Occipital lobe (tissue), 3 donors: ENCODE measurements at places on chromosomes 16 and 17.

GRCh38 chr16:79770244-79771064 is 169.9 kb upstream of the MAF start:
- DNase-seq: peak; percentile 75

DNA sequence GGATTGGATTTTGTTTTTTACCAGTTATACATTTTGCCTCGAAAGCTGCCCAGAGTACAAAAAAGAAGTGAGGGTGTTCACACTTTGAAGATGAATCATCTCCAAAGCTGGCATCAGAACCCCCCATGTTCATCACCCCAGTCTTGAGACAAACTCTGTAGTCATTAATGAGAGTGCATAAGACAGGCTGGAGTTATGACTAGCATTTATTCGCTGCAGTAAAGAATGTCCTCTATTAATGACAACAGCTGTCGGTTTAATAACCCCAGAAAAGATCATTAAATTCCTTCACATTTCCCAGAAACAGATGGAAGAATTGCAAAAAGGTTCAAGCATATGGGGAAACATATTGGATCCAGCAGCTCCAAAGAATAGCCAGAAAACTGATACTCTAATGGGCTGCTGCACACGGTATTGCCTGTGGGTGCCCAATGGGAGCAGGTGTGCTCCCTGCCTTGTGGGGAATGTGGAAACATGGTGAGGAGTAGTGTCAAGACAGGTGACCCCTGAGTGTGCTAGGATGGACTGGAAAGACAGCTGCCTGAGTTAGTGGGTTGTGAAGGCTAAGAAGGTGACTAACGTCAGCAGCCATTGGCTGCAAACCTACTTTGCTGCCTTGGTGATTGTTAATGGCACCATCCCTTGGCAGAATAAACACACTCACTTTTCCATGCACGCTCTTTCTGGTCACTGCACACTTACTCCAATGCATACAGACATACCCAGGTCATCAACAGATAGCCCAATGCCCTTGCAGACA is 81.9 kb downstream of the AIPL1 start:
- no peak for DNase-seq

- DNase-seq: no peak
These were observed 14.9 kb upstream of the WNT9B start for GRCh38 chr17:46836500-46836899.

DNA sequence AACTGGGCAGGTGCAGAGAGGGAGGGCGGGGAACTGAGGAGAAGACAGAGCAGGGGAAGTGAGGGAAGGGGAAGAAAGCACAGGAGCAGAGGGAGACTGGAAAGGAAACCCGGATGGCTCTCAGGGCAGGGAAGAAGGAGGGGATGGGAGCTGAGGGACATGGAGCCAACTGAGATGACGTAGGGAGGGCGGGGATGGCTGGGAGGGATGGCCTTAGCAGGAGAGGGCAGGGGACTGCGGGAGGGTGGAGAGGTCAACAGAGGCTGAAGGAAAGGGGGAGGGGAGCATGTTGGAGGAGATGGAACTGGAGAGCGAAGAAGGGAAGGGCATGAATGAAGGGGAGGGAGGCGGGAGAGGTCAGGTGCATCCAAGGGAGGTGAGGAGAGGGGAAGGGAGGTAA is 81.9 kb downstream of the KCNJ12 start:
- DNase-seq: no peak

- no peak for DNase-seq
These were observed 5.0 kb downstream of the RPL19 start for GRCh38 chr17:39205112-39205526.

GRCh38 chr16:81790830-81791435 is 11.8 kb downstream of the PLCG2 start:
- no peak for DNase-seq
